Central memory CD4-positive, alpha-beta T cell (primary cell): ENCODE measurements at places on chromosomes 3 and 15.
A peak's percentile ranks its signal among the peaks of the same experiment; 100 is the strongest.

- no peak for DNase-seq
These were observed 127.9 kb downstream of the GADL1 start for GRCh38 chr3:30766522-30766921.

GRCh38 chr3:97108136-97108535 lies 293.7 kb downstream of the EPHA6 start:
- DNase-seq: no peak

- no peak for DNase-seq
These were observed 9.5 kb downstream of the H1-8 start for GRCh38 chr3:129552287-129553050.

- no peak for DNase-seq
These were observed 60.8 kb downstream of the TFDP2 start for GRCh38 chr3:142088522-142088921.

- DNase-seq: no peak
These were observed 31.9 kb downstream of the ACAN start for GRCh38 chr15:88835119-88835518.

- DNase-seq: no peak
These were observed 51.1 kb downstream of the GTF2E1 start for GRCh38 chr3:120793601-120794000.

- no peak for DNase-seq
These were observed 13.2 kb upstream of the SLC2A2 start for GRCh38 chr3:171039674-171040073.

DNA sequence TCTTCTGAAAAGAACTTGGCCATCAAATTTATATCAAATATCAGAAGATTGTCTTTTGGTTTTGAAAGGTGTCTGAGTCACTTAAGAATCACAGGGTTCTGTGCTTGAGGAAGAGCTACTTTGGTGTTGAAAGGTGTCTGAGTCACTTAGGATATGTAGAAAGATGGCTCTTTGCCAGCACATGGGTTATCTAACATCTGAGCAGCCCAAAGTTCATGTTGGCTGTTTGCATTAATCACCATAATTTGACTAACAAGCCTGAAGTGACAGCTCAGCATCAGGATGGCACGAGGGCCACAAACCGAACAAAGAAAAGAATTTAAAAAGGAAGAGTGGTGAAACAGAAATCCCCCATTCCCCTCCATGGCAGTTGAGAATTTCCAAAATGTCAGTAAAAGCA lies 190.5 kb upstream of the CMC1 start:
- peak; percentile 2 for DNase-seq

GRCh38 chr3:85603378-85603777 lies 644.6 kb downstream of the CADM2 start:
- no peak for DNase-seq

DNA sequence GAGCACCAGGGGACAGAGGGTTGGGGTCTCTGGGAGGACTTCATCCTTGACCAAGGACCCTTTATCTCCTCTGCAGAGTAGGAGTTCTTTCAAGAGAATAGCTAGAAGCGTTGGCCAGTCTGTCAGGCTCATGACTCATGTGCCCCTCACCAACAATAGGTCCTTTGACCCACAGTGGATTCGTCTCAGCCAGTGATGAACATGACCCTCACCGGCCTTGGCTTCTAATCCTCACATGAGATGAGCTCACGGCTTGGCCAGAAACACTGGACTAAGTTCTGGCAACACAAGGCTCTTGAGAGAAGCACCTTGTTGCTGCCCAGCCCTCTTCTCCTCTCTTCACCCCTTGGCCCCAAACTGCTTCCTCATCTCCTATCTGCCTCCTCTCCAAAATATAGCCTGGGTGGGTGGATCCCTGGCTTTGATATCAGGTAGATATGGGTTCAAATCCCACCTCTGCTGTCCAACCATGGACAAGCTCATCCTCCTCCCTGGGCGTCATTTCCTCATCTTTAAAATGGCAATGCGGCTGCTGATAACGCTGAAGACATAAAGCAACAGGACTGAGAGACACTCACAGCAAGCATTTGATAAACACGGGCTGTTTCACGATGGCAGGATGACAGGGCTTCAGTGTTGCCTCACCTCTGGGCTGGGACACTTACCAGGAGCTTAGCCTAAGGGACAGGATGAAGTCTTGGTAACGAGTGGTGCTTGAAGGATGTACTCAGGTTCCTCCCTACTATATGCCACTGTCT lies 446.7 kb upstream of the PROK2 start:
- DNase-seq: no peak

- DNase-seq: no peak
These were observed 166.1 kb downstream of the FRMD5 start for GRCh38 chr15:44029003-44029402.

- DNase-seq: no peak
These were observed 206.3 kb upstream of the ROBO1 start for GRCh38 chr3:79973917-79974595.

- DNase-seq: no peak
These were observed 14.5 kb downstream of the EMC4 start for GRCh38 chr15:34239151-34239808.

- DNase-seq: no peak
These were observed 648.1 kb downstream of the NTRK3 start for GRCh38 chr15:87608238-87609028.

GRCh38 chr15:29331669-29332068 lies 62.0 kb upstream of the NSMCE3 start:
- DNase-seq: no peak

GRCh38 chr3:54427941-54428871 lies 305.9 kb downstream of the CACNA2D3 start:
- DNase-seq: no peak

DNA sequence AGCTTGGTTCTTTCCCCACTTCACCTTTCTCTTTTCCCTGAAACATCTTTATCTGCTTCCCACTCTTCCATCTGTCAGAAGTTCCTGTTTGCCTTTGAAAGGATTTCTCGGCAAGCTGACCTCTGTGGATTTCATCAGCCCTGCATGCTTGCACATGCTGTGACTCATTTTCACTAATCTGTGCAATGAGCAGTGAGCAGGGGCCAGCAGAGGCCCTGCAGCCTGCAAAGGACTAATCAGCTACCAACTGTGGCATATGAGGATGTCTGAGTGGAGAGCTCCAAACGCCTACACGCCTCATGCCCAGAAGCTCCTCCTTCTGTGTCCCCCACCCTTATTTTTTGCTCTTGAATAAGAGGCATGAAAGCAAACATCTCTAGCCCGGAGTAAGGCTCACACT lies 333.0 kb upstream of the SEMA6D start:
- DNase-seq: no peak

- no peak for DNase-seq
These were observed 6.2 kb downstream of the HHLA2 start for GRCh38 chr3:108302570-108302969.

DNA sequence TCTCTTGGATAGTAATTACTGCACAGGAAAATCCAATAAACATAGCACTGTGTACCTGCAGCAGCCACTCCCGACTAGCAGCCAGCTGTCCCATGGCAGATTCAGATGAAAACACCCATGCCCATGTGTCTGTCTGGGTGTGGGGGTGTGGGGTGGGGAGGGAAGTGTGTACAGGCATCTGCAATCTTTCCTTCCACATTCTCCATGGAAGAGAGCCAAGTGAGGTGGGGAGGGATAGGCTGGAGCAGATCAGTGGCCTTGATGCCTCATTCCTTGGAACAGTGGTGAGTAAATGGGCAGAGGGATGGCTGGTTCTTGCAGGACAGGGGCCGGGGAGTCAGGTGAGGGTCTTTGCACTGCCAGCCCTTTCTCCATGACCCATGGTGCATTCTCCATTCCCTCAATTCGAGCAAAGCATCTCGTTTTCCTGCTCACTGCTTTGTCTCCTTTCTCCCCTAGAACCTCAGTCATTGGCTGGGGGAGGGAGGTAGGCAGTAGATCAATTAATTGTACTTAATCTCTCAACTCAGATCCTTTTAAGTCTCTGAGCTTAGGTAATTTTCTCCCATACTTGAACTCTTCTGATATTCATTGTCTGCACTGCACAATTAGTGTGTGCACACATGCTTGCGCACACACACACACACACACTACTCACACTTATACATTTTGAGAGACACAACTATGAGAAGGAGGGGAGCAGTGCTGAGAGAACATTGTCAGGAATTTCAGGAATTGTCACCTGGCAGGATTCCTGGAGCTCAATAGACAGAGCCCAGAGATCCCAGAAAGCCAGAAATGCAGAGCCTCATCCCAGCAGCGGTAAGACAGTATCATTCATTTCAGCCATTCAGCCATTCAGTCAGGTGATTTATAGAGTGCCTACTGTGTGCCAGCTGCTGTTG lies 31.9 kb downstream of the PDIA5 start:
- DNase-seq: no peak

DNA sequence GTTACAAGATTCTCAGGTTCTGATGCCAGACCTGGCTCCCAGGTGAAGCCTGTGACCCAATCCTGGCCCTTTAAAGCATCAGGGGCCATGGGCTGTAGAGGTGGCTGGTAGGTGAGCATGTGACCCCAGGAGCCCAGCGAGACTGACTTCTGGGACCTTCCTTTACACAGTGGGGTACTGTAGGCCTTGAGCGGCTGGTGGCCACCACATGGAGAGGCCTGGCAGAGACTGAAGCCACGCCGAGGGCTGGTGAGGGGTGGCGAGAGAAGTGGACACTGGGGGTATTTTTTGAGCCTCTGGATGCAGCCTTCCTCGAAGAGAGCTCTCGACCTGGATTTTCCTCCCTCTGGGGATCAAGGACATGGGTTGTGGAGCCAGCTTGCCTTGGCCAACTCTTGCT lies 71.2 kb upstream of the ITGA11 start:
- no peak for DNase-seq

DNA sequence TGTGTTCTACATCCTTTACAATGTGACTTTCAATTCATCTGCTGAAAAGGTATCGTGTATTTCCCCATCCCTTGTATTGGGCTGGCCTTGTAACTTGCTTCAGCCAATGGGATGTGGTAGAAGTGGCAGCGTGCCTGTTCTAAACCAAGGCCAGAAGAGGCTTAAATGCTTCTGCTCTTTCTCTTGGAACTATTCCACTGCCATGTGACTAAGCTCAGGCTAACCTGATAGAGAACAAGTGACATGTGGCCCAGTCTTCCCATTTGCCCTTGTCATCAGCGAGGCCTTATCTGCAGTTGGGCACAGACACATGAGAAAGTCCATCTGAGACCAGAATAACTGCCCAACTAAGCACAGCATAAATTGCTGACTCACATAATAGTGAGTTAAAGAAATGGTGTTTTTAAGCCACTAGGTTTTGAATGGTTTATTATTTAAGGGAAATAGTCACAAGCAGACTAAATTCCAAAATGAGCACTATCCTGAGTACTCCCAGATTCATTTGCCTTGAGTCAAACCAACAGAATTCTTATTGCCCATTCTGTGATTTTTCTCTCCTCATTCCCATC lies 230.2 kb downstream of the CPNE4 start:
- no peak for DNase-seq

GRCh38 chr3:176650478-176650877 lies 546.8 kb downstream of the TBL1XR1 start:
- no peak for DNase-seq

DNA sequence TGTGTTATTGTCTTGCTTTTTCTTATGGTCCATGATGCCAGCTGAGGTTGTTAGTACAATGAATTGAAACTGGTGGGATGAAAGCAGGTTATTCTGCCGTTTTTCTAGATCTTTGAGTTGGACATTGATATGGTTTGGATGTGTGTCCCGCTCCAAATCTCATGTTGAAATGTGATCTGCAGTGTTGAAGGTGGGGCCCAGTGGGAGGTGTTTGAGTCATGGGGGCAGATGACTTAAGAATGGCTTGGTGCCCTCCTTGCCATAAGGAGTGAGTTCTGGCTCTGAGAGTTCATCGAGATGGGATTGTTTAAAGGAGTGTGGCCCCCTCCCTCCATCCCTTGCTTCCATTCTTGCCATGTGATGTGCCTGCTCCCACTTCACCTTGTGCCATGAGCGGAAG lies 80.3 kb upstream of the PIAS1 start:
- no peak for DNase-seq

DNA sequence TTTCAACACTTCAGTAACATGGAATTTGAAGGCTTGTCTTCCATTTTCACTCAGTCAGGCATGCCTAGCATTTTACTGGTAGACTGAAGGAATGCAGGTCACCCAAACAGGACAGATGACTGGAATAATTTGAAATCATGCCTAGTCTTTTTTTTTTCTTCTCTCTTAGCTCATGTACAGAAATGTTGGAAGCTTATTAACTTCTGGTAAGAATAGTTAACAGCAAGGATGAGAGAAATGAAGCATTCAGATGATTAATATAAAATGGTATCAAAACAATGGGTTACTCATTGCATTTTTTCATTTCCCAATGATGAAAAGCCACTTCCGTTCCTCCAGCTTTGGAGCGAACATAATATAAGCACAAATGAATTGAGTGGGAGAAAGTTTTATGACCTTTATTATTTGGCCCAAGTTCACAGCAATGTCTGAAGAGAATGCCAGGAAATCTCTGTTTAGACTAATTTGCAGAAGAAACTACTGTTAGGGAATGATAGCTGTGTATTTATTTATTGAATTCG lies 431.6 kb upstream of the RASGRP1 start:
- DNase-seq: no peak

DNA sequence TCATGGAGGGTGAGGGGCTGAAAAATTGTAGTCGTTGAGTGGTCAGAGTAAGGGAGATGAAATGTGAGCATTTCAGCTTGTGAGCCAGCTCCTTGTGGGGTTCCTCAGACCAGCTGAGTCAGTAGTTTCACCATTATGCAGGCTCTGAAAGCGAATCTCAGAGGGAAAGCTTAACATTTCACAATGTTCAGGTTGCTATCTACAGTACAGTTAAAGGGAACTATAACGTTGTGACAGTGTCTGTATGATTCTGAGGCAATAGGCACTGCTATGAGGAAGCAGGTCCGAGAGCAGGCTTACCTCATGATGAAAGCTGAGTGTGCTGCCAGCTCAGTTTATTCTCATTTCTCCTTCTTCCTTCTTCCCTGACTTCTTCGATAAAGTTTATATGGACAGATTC lies 469.6 kb downstream of the EDEM1 start:
- no peak for DNase-seq

- no peak for DNase-seq
These were observed 115.2 kb downstream of the TIGIT start for GRCh38 chr3:114408736-114409670.

GRCh38 chr3:31946484-31947081 lies 34.5 kb downstream of the OSBPL10 start:
- DNase-seq: no peak

DNA sequence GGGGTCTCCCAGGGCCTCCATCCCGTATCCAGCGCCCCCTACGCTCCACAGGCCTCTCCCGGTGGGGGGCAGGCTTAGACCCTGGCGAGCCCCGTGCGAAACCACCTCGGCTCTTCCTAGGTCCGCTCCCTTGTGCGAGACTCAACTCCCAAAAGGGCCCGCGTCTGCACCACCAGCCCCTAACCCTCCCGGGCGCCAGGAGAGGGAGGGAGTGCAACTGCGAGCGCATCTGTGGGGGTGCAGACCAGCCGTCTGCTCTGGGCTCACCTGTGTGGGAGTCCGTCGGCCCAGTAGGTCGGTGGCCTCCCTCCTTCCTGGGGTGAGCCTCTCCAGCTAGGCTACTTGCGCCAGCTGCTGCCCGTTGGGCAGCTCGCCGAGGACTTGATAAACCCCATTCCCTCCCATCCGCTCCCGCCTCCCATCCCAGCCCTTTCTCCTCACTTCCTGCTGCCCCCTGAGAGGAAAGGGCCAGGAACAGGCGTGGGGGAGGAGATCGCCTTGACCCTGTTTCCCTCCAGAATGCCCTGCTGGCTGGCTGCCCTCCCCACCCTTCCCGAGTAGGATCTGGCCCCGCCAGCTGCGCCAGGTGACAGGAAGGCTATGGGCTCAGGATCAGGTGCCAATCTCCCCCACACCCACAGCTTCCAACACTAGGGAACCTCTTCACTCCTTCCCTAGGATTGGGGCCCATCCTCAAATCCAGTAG lies at the start of gene HYAL2:
TSS of gene HYAL2 (minus strand) at position 360 of the 706 bp plus-strand sequence. CDS start 2,256 bp downstream, outside the sequence.
- DNase-seq: no peak

GRCh38 chr15:70063980-70064379 lies 33.7 kb downstream of the TLE3 start:
- DNase-seq: no peak
